ENCODE measurements at places on chromosomes 12 and 14. TPM values are rescaled to one million over a fixed set of nuclear protein-coding genes. Genes with fewer than 3 reads are reported as not detected.

The SLCO1B1 gene
- polyA plus RNA-seq, result not detected

The SLC5A8 gene
- polyA plus RNA-seq, result not detected

The PRICKLE1 gene
- 17.0 TPM for polyA plus RNA-seq

The TAS2R20 gene
- not detected for polyA plus RNA-seq

The SYNE3 gene
- polyA plus RNA-seq, result 8.8 TPM
